ENCODE measurements at places on chromosomes 6 and 20.
A peak's percentile ranks its signal among the peaks of the same experiment; 100 is the strongest.

DNA sequence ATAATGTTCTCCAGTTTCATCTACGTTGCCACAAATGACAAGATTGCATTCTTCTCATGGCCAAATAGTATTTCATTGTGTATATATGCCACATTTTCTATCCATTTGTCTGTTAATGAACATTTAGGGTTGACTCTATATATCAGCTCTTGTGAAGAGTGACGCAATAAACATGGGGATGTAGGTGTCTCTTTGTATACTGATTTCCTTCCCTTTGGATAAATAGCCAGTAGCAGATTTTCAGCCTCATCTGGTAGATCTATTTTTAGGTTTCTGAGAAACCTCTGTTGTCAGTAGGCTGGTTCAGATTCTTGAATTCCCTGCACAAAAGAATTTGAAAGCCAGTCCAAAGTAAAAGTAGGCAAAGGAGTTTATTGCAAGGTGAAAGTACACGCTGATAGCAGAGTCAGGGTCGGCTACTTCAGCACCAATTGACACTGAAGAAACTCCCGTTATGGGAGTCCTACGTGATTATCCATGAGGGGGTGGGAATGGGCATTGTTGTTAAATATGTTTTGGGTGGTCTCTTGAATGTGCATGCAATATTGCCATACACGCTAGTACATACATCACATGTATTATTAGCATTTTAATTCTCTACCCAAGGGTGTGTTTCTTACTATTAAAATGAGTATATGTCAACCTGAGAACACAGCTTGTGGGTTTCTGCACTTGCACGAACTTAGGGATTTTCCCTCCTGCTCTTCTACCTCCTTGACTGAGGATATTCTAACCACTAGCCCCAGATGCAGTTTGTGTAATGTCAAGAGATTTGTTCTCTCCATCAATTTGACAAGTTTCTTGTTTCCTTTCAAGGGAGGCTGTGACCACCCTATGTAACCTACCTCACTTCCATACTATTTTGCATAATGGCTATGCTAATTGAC, 14.4 kb upstream of the SLC17A2 start:
- DNase-seq = no peak
- no peaks in the 10 kb centered on the region for H3K4me1 ChIP-seq
- no peaks in the 10 kb centered on the region for H3K27me3 ChIP-seq
- H3K4me3 ChIP-seq = no peak overlapping the region
- H3K36me3 ChIP-seq = no peaks in the 10 kb centered on the region
- H3K27ac ChIP-seq = no peak overlapping the region

DNA sequence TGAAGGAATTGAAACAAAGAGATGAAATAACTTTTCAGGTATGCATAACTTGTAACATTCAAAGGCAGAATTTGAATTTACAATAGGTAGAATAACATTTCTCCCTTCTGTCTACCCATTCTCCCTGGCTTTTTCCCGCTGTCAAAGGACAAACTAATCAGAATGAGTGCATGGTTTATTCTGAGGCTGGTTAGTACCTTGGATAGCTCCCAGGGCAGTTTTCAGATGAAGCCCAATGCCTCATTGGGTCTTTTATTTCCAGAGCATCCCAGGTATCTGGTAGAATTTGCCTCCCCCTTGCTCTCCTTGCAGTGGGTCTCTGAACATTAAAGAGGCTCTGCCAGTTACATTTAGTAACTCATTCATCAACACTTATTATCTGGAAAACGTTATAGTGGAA, 665.5 kb downstream of the BCKDHB start:
- H3K36me3 ChIP-seq = no peaks in the 10 kb centered on the region
- no peak for DNase-seq
- no peak overlapping the region for H3K4me3 ChIP-seq
- H3K27me3 ChIP-seq = no peaks in the 10 kb centered on the region
- no peak overlapping the region for H3K27ac ChIP-seq

DNA sequence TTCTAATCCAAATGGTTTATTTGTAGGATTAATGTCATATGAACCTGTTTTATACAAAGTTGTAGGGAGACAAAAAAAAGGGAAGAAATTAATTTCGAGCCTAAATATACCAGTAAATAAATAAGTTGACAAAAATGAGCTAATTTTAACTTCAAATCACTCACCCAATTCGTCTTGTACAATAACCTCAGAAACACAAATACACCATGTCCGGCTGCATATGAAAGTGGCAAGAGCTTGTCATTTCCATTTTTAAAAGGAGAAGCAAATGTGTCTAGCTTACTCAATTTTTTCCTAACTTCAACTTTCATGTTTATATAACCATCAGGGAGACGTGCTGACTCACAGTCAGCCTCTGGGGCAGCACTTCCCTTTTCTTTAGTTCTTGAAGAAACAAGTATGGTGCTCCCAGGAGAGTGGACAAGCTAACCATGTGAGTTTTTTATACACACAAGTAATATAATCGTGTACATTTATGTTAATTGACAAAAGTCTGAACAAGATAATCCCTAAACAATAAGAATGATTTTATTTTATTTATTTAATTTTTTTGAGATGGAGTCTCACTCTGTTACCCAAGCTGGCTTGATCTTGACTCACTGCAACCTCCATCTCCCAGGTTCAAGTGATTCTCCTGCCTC, 55.5 kb upstream of the SGK1 start:
- peak; percentile 26 for DNase-seq
- no peaks in the 10 kb centered on the region for H3K27me3 ChIP-seq
- peaks cover 6% of the 10 kb centered on the region for H3K4me1 ChIP-seq
- no peak overlapping the region for H3K4me3 ChIP-seq

GRCh38 chr6:157879873-157880254, 56.8 kb downstream of the SNX9 start:
- peaks cover 18% of the 10 kb centered on the region for H3K36me3 ChIP-seq
- no peak for DNase-seq
- H3K4me1 ChIP-seq = no peaks in the 10 kb centered on the region
- H3K4me3 ChIP-seq = no peak overlapping the region

DNA sequence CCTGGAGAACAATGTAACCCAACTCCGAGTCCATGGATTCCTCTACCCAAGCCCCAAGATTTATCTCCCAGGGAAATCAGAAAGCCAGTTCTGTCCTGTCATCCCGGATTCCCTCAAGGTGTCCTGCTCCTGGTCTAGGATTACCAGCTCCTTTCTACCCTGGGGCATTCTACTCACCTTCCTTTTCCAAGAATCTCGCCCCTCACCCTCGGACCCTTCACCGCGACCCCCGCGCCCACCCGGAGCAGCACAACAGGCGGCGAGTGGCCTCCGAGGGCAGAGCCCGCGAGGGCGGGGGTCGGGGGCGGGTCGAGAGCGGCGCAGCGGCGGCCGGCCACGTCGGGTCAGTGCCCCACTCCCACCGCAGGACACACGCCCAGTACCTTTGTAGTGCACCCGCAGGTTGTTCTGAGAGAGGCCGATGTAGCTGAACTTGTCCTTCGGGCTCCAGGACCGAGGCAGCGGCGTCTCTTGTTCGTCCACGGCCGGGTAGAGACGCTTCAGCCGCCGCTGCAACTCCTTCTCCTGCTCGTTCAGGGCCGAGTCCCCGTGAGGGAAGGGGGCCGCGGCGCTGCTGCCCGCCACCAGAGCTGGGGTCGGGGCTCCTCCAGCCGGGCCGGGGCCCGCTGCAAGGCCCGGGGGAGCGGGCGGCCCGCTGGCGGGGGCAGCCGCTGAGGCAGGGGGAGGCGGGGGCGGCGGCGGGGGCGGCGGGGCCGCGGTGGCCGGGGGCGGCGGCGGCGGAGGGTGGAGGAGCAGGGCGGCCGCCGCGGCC, 897 bp downstream of the RANBP9 start:
- DNase-seq = peak; percentile 66
- peaks cover 21% of the 10 kb centered on the region for H3K4me1 ChIP-seq
- peak overlapping the region; percentile 85 for H3K4me3 ChIP-seq
- H3K36me3 ChIP-seq = no peaks in the 10 kb centered on the region
- no peaks in the 10 kb centered on the region for H3K27me3 ChIP-seq

- DNase-seq = no peak
- H3K27me3 ChIP-seq = no peaks in the 10 kb centered on the region
- peak overlapping the region; percentile 79 for H3K27ac ChIP-seq
- H3K4me3 ChIP-seq = peak overlapping the region; percentile 42
Observed at GRCh38 chr6:7260291-7261031, 52.5 kb downstream of the SSR1 start.

DNA sequence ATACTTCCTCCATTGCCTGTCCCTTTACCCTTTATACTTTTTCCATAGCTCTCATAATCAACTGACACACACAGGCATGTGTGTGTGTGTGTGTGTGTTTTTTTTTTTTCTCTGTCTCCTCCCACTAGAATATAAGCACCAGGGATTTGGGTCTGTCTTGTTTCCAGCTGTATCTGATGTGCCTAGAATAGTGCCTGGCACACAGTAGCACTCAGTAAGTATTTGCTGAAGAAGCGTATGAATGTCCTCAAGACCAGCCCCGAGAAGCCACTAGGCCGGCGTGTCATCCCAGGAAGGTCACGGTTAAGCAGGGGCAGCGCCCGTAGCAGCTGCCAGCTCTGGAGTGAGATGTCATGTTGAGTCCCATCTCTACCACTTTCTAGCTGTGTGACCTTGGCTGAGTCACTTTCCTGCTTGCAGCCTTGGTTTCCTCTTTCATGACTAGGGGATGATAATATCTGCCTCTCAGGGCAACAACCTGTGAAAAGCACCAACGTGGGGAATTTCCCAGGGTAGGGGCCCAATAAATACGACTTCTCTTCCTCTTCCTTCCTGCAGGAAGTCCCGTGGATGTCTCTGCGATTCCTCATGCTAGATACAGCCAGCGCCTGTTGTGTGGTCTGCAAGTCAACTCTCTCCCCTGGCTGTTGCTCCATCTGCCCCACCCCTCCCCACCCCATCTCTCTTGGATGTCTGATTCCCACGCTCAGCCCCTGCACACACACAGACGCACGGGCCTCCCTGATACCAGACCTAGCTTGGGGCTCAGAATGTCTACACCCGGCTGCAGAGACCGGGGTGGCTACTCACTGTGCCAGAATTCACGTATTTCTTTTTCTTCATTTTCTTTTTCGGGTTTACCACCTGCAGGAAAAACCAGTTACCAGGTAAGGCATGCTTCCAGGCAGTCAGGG, 58.1 kb downstream of the RAB44 start:
- H3K27me3 ChIP-seq = no peaks in the 10 kb centered on the region
- H3K27ac ChIP-seq = peak overlapping the region; percentile 79
- peaks cover 22% of the 10 kb centered on the region for H3K4me1 ChIP-seq
- no peaks in the 10 kb centered on the region for H3K36me3 ChIP-seq

DNA sequence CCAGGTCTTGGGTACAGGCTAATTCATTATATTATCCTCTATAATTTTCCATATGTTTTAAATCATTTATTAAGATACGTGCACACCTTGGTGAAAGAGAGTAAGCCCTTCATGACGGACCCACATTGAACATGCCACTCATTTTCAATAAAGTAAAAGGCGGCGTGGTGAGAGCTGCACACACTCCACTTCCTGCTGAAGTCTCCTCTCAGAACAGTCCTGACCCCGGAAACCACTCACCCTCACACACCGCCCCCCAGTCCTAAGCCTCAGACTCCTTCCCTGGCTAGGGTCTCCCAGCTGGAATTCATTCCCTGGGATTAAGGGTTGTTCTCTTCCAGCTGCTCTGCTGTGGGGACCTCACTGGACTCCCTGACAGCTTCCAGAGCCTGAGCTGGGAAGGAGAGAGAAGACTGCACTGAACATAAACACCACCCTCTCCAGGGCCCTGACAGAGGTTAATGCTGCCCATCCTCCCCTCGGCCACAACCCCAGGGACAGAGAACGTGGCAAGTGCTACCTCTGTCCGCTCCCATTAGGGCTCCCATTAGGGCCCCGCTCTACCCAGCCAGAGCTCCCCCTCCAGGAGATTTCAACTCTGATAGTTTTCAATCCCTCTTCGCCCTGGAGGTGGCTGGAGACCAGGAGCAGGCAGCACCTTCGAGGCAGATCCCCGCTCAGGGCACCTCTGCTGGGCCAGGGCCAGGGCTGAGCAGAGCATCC, 24.8 kb downstream of the GRM4 start:
- no peaks in the 10 kb centered on the region for H3K36me3 ChIP-seq
- H3K4me1 ChIP-seq = no peaks in the 10 kb centered on the region
- no peak for DNase-seq

GRCh38 chr6:54801669-54802068, 44.9 kb upstream of the FAM83B start:
- no peaks in the 10 kb centered on the region for H3K27me3 ChIP-seq

DNA sequence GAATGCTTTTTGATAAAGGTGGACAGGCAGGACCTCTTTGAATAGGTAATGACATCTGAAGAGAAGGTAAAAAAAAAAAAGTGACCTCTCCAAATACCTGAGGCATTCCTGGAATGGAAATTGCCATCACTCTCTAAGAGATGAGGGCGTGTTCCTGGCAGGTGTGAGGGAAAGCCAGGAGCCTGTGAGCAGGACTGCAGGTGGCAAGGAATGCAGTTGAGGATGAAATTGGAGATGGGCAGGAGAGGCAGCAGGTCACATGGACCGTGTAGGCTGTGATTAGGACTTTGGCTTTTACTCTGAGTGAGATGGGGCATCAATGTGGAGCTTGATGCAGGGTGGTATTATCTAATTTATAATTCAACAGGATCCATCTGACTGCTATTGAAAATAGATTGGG, 227.4 kb downstream of the LRFN2 start:
- no peak overlapping the region for H3K27ac ChIP-seq
- no peak for DNase-seq
- peaks cover 25% of the 10 kb centered on the region for H3K27me3 ChIP-seq
- no peak overlapping the region for H3K4me3 ChIP-seq

DNA sequence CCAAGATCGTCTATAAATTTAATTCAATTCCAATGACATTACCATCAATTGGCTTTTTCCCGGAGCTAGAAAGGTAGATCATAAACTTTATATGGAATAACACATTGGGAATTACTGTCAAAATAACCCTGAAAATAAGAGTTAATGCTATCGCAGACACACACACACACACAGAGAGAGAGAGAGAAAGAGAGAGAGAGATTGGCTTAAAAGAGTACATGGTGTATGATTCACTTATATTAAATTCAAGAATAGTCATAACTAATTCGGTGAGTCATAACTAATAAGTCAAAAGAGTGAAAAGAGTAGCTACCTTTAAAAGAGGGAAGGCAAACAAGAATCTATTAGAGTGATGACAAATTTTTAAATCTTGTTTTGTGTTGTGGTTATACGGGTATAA, 425.5 kb downstream of the TBC1D32 start:
- no peaks in the 10 kb centered on the region for H3K4me1 ChIP-seq
- DNase-seq = no peak
- no peak overlapping the region for H3K27ac ChIP-seq
- no peaks in the 10 kb centered on the region for H3K27me3 ChIP-seq
- H3K4me3 ChIP-seq = no peak overlapping the region
- no peaks in the 10 kb centered on the region for H3K36me3 ChIP-seq

GRCh38 chr6:29941916-29942274, 437 bp upstream of the HLA-A start:
- peak overlapping the region; percentile 92 for H3K27ac ChIP-seq
- peak overlapping the region; percentile 78 for H3K4me3 ChIP-seq
- peaks cover 4% of the 10 kb centered on the region for H3K4me1 ChIP-seq
- H3K36me3 ChIP-seq = no peaks in the 10 kb centered on the region
- no peaks in the 10 kb centered on the region for H3K27me3 ChIP-seq

GRCh38 chr6:56838965-56839364, 115.9 kb upstream of the BEND6 start:
- no peak overlapping the region for H3K27ac ChIP-seq
- H3K27me3 ChIP-seq = peaks cover 48% of the 10 kb centered on the region
- no peak overlapping the region for H3K4me3 ChIP-seq

- no peaks in the 10 kb centered on the region for H3K27me3 ChIP-seq
- H3K4me1 ChIP-seq = peaks cover 16% of the 10 kb centered on the region
- no peak overlapping the region for H3K4me3 ChIP-seq
- no peak for DNase-seq
- H3K27ac ChIP-seq = no peak overlapping the region
- no peaks in the 10 kb centered on the region for H3K36me3 ChIP-seq
Observed at GRCh38 chr20:19706463-19706862, 51.6 kb upstream of the RIN2 start.

GRCh38 chr6:112594886-112595594, 247.9 kb downstream of the RFPL4B start:
- no peak overlapping the region for H3K27ac ChIP-seq
- H3K4me3 ChIP-seq = no peak overlapping the region
- no peaks in the 10 kb centered on the region for H3K4me1 ChIP-seq
- no peak for DNase-seq

All from transverse colon (tissue), 4 donors.